NCI-H2107 (cell line): ENCODE measurements at places on chromosomes 16 and 17.

DNA sequence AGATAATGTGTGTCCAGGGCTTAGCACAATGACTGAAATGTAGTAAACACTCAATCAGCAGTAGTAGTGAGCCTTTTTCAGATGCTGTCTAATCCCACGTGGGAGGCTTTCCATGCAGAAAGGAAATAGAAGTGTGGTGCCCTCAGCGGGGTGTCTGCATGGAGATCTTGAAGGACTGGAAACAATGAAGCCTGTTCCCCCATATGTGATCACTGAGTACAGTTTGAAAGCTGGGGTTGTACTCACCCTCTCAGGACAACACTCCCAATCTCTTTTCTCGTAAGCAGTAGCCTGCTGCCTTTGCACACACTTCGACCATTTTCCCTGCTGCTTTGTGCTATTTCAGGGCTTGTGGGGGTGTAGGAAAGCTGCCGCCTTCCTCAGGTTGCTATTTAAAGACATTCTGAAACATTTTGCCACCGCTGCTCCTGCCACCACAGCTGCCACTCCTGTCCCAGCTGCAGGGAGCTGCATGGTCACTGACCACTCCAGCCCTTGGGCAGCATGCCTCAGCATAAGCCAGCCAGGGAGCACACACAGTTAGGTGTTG lies 40.6 kb upstream of the HAS3 start:
- DNase-seq, result peak; percentile 17

GRCh38 chr16:72858665-72859493 lies 189.0 kb downstream of the ZFHX3 start:
- DNase-seq, result no peak

GRCh38 chr17:65509032-65509431 lies 52.4 kb downstream of the AXIN2 start:
- no peak for DNase-seq

GRCh38 chr17:80089762-80090161 lies 11.6 kb upstream of the GAA start:
- no peak for DNase-seq

- no peak for DNase-seq
Observed at GRCh38 chr16:17465460-17465859, 5.3 kb downstream of the XYLT1 start.

DNA sequence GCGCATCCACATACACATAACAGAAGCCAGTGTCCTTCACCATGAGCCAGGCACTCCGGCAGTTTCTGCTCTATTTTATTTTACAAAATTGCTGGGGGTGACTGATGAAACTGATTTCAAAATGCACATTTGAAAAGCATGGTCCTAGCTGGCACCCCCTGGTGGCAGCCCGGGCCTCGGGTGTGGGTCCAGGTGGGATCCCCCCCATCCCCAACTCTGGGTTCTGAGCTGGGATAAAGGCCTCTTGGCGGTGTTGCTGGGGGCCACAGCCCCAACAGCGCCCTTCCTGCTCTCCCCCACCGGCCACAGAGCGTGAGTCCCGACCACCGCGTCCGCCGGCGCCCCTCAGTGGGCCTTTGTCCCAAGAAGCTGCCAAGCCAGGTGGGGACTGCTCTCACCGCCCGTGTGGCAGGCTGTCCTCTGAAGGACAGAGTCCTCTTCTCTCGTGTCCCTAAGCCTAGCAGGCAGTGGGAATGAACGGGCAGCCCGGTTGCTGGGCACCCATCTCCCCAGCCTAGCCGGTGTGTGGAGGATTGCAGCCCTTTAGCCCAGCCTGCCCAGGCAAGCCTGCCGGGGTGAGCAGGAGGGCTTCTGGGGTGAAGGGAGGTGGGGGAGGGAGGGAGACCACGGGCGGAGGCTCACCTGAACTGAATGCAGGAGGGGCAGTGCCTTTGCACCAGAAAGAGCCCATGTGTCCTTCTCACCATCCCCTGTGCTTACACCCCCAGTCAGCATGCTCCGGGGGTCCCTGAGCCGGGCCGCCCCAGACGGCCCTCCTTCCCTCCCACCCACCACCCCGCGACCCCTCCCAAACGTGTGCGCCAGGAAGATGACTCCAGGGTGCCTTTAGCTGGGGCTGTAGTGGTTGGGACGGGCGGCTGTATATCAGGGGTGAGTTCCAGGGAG lies 898 bp downstream of the SNAI3 start:
- no peak for DNase-seq

DNA sequence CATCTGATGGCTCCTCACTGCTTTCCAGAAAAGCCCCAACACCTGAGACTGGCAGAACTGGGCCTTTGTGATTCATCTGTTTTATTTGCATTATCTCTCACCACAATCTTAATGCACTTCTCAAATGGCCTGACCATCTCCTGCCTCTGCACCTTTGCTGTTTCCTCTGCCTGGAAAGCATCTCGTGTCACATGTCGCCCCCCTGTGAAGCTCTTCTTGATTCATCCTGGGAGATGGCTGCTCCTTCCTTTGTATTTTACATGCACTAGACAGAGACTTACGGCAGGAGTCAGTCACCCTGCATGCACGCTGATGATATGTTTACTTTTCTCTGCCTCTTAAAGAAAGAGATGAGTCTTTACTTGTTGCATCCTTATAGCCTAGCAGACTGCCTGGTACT lies 30.0 kb downstream of the HNF1B start:
- DNase-seq, result no peak

DNA sequence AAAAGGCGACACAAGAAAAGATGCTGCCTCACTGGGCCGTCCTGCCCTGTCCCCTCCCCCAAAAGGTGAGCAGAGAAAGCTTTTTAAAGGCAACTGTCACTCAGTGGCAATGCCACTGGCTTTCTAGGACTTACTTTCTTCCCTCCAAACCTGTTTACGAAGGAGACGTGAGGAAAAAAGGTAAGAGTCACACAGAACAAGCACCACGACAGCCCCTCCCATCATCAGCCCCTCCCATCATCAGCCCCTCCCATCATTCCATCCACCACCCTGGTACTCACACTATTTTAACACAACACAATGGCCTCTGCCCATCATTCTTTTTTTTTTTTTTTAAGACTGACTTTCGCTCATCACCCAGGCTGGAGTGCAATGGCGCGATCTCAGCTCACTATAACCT lies 77.1 kb downstream of the NXN start:
- DNase-seq, result no peak

GRCh38 chr16:29757950-29758466 lies 12.2 kb upstream of the C16orf54 start:
- DNase-seq, result no peak

GRCh38 chr16:87384162-87384874 lies 742 bp upstream of the FBXO31 start:
- no peak for DNase-seq

DNA sequence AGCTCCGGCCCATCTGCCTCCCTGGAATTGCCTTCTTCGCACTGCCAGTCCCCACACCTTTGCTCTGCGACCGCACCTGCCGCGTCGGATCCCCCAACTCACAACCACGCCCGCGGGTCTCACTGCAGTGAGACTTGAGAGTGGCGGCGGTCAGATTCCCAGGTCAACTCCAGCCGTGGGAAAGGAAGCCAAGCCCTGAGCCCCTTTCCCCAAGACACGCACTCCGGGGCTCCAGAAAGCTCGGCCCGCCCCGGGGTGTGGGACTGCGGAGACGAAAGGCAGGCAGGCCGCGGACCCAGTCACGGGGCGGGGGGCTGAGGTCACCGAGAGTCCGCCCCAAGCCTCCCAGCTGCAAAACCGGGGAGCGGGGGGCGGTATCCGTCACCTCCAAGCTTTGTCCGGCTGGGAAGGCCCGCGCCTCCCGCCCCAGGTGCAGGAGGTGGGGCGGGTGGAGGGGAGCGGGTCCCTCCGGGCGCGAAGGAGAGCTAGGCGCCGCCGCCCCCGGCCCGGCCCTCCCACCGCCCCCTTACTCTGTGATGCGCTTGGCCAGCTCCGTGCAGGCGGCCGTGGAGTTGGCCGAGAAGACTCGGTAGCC lies 615 bp downstream of the PRPSAP1 start:
- no peak for DNase-seq

- no peak for DNase-seq
Observed at GRCh38 chr16:85838876-85839585, 39.5 kb downstream of the COX4I1 start.

DNA sequence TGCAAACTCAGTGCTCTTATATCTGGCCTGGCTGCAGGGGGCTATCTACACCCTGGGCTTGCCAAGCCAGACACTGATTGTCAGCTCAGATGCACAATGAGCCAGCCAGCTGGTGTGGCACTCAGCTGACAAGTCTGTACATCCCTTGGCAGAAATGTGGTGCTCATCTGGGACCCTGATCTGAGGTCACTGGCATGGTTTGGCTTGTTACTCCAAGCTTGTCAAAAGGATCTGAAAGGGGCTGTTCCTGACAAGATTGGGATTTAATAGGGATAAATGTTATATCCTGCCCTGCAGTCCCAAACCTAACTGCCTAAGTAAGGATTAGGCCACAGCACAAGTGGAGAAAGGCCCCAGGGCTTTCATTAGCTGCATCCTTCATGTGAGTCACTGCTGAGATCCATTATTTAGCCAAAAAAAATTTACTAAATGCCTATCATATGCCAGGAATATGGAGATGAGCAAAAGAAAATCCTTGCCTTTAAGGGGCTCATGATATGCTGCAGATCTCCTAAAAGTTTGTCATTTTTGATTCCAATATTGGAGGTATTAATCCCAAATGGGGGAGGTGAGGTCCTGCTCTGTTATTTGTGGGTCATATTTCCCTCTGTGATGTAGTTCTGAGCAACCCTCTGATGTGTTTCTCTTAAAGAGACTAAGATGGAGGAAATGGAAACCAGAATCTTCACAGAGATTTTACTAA lies 6.3 kb downstream of the SLC6A2 start:
- no peak for DNase-seq

- DNase-seq, result no peak
Observed at GRCh38 chr16:60582528-60582927, 1453.7 kb downstream of the CDH8 start.

DNA sequence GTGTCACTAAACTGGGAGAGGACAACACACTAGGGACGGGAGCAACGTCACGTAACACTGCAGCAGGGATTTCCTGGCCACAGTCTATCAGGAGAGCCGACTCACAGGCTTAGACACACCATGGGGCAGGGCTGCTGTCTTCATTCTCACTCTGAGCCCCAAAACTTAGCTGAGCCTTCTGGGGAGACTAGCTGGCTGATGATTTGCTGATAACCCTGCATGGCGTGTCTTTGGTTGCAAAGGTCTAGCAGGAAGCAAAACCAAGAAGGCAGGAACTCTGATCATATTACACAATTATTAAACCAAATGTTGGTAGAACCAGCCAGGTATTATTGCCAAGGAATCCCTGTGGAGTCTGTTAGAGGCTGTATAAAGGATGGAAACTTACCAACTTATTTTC lies 345.0 kb downstream of the SLC39A11 start:
- DNase-seq, result no peak

- no peak for DNase-seq
Observed at GRCh38 chr16:82761236-82761635, 134.5 kb downstream of the CDH13 start.

- DNase-seq, result no peak
Observed at GRCh38 chr17:61390479-61390791, 9.2 kb upstream of the TBX2 start.

GRCh38 chr17:34570506-34570905 lies 8.9 kb upstream of the TMEM132E start:
- DNase-seq, result no peak

DNA sequence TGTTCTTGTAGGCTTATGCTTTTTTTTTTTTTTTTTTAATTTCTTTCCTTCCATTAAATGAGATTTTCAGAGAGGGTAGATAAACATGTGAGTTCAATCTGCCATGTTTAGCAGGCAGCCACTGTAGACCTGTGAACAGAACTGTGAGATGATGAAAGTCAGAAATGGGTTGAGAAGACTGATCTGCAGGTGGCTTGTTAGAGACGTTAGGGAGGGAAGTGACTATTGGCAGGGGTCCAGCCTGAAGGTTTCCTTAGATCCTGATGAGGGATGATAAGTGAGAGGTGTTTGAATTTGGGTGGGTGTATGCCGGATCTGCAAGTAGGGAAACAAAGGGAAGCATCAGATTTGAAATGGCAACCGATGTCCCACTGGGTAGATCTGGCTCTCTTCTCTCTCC lies 157.8 kb downstream of the HS3ST3B1 start:
- no peak for DNase-seq

GRCh38 chr16:2752850-2753732 lies 653 bp downstream of the SRRM2 start:
- peak; percentile 47 for DNase-seq

DNA sequence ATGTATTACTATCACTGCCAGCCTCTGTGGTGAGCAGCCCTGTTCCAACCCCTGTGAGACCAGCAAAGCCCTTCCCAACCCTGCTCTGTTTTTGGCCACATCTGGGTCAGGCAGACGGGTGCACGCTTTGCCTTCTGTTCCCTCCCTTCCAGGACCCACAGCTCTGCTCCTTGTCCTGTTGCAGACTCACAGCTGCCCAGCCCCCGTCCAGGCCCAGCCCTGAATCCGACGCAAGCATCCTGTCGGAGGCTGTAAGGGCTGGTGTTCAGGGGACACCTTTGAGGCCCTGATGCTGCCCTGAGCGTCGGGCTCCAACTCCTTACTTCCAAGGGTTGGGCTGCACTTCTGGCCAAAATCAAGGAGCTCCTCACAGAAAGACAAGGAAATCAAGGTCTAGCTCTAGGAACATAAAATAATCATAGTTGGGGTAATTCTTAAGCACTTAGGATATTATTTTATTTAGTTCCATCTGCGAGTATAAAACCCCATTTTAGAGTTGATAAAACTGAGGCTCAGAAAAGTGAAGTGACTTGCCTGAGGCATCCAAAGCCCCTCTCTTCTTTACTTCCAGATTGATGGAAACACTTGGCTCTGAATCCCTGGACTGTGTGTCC lies 14.3 kb upstream of the SRCIN1 start:
- no peak for DNase-seq

DNA sequence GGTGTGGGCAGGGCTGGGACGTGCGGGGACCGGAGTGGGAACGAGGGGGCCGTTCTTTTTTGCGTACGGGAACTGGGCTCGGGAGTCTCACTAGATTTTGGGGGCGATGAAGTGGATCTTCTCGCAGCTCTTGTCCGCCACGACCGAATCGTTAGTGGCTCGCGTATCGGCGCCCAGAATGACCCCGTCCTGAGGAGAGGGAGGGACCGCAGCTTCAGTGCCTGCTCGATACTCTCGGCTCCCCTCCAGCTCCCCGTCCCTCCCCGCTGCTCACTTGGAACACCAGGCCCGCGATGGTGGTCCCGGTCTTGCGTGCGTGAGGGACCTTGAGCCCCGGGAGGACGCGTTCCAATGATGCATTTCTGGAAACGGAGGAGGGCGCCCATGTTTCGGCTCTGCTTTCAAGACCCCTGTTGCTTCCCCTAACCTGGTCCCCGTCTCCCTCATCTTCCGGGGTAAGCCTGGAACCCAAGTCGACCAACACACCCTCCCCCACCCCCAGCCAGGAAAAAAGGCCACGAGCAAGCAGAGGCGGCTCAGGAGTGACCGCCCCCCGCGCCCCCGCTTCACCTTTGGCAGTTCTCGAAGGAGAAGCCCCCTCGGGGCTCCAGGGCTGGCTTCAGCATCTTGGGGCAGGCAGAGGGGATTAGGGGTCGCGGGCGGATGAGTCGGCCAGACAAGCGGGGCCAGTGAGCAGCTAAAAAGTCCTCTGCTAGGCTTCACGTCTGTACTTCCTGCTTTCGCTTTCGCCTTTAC lies at the start of gene PSMB10:
Gene PSMB10, minus strand, starts transcription at position 727 of the 756 bp plus-strand sequence. Its CDS starts 101 bp downstream, at position 626.
- DNase-seq, result no peak

- no peak for DNase-seq
Observed at GRCh38 chr17:394718-395095, 42.1 kb upstream of the RPH3AL start.

- DNase-seq, result no peak
Observed at GRCh38 chr17:48842746-48843145, 11.9 kb downstream of the CALCOCO2 start.

- DNase-seq, result no peak
Observed at GRCh38 chr17:12230481-12231354, 210.0 kb downstream of the MAP2K4 start.
